ENCODE measurements at places on chromosomes 5 and 9.

- DNase-seq = no peak
These were observed 20.3 kb upstream of the TTC33 start for GRCh38 chr5:40775846-40776657.

GRCh38 chr5:57172466-57173318 is 1.2 kb upstream of the GPBP1 start:
- DNase-seq = peak; percentile 10

DNA sequence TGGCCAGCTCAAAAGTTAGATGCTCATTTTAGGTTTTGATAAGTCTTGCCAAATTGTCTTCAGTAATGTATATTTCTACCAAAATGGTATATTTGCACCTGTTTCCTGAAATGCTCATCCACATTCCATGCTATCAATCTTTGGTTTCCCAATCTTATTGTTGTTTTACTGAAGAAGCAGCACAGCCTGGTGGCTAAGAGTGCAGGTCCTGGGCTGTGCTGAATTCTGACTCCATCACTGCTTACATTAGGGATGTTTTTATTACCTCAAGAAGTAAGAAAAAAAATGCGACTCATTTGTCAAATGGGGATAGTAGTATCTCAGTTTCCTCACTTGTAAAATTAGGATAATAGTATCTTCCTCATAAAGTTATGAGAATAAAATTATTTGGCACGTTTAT is 13.6 kb upstream of the S100Z start:
- DNase-seq = no peak

DNA sequence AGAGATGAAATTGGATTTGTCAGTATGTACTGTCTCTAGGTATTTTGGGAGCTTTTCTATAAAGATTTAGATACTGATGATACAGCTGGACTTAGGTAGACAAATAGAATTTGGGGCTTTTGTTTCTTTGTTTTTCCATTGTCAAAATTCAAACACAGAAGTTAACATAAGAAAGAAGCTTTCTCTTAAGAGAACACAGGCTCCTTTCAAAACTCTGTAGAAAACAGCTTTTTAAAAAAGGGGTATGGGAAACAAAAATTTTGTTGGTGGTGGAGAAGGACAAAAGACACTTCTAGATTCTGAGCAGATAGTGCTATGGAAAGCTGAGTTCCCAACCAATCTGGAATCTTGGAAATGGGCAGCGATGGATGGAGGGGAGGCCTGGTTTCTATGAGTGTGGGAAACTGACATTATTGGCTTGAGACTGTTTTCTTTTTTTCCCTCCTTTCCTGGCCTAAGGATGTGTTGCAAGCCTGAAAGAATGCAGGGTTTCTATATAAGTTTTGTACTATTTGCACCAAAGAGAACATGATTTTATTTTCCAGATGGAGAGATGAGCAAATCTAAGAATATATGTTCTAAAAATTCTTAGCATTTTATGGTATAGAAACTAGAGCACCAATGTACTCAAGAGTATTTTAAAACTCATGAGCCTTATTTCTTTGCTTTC is 240.0 kb downstream of the PRR16 start:
- DNase-seq = no peak

GRCh38 chr9:134652291-134653225 is 11.0 kb downstream of the COL5A1 start:
- DNase-seq = no peak

GRCh38 chr9:2337131-2337530 is 284.5 kb upstream of the VLDLR start:
- no peak for DNase-seq

DNA sequence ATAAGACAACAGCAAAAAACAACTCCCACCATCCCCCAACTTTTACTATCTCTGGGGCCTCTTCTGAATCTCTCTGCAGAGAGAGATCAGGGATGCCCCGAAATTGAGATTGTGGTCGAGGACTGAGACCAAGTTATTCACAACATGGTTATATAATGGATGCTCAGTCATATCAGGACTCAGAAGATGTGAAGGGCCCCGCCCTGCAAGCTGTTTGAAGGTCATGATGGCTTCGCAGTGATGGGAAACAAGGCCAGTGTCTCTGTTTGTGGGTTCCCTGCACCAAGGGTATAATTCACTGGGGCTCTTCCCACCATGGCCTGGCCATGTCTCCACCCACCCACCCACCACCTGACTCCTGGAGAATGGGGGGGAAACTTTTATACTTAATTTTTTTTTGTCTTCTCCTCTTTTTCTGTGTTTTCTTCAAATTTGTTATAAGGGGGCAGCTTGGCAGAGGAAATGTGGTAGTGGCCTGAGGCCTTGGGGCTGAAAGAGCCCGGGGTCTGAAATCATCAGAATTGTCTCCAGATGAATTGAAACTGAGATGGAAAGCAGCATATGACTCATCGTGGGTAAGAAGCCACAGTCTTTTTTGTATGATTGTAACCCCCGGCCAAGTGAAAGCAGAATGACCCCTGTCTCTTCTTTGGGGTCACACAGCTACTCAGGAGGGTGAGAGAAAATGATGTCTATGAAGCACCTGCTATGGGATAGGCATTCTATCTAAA is 15.0 kb upstream of the TEX48 start:
- no peak for DNase-seq

DNA sequence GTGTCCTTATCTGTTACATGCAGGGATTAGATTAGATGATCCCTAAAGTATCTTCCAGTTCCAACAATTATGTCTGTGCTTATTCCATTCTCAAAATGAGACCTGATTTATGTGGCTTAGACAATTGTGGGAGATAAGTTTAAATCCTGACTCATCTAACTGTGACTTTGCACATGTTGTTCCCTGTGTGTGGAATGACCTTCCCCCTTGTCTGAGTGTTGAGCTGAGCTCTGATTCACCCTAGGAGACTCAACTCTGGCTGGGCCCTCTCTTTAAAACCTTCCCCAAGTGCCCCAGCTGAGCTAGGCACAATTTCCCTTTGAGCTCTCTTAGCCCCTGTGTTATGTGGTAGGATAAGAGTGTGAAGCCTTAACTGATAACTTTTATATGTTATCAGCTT is 118.9 kb upstream of the ELL2 start:
- DNase-seq = no peak

GRCh38 chr5:107469485-107470294 is 201.0 kb downstream of the EFNA5 start:
- no peak for DNase-seq

GRCh38 chr9:76090909-76091308 is 200.4 kb downstream of the PCSK5 start:
- DNase-seq = no peak

DNA sequence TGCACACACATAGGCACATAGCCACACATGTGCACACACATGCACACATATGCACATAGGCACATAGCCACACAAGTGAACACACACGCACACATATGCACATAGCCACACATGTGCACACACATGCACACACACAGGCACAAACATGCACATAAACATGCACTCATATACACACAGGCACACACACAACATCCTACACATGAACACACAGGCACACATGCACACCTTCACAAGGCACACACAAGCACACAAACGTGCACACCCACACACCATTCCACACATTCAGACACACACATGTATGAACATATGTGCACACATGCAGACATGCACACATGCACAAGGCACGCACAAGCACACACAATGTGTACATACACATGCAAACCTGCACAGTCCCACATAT is 484.7 kb downstream of the IRX1 start:
- DNase-seq = no peak

DNA sequence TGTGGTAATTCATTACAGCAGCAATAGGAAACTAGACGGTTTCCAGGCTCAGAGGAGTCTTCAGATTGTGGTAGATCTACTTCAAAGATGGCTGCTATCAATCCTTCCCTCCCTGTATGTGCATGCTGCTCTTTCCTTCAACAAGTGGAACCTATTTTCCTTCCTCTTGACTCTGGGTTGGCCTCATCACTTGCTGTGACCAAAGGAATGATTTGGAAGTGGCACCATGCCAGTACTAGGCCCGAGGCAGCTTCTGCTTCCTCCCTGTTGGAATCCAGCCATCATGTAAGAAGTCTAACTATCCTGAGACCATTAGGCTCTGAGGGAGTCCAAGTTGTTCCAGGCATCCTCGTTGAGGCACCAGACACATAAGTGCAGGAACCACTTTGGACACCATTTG is 46.5 kb upstream of the MCTP1 start:
- no peak for DNase-seq

- no peak for DNase-seq
These were observed 24.7 kb downstream of the ZDHHC11B start for GRCh38 chr5:759781-760362.

DNA sequence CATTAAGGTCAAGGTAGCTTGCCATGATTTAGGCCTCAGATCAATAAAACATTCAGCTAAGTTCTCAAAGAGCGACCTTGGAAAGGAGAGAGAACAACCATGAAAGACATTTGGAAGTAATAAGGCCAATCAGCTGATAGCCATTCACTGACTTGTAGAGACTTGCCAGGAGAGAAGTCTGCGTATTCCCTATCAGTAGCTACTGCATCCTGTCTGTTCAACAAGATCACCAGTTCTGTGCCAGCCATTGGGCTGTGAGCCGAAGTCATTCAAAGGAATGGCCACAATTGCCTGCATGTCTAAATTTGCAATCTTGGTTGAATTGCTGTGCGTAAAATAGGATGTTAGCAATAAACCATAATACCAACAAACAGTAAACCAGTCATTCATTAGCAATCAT is 219.8 kb downstream of the FBXL7 start:
- no peak for DNase-seq

DNA sequence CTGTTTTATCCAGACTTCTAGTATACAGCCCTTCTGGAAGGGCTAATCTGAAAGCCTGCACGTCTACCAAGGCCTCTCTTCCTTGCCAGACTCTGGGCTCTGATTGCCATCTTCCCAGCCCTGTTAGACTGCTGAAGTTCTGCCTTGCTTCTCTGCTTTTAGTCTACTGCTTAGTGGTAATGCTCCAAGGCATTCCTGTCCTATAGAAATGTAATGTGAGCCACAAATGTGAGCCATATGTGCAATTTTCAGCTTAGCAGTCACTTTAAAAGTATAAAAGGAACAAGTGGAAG is 32.1 kb downstream of the WNK2 start:
- no peak for DNase-seq

DNA sequence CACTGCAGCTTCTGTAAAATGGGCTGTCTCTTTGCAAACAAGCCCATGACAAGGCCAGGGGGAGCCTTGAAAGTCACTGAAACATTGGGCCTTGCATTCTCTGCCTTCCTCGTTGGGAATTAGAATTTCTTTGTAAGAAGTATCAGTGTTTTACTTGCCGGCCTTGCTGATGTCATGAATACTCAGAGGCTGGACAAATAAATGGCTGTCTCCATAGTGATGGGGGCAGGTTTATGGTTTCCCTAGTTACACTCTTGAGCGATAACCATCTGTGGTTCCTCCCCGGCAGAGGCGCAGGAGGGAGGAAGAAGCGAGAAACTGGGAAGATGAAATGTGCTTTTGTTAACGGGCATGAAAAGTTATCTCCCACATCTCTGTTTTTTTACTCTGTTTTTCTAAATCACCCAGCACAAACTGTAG is 272.7 kb upstream of the PANK3 start:
- no peak for DNase-seq

DNA sequence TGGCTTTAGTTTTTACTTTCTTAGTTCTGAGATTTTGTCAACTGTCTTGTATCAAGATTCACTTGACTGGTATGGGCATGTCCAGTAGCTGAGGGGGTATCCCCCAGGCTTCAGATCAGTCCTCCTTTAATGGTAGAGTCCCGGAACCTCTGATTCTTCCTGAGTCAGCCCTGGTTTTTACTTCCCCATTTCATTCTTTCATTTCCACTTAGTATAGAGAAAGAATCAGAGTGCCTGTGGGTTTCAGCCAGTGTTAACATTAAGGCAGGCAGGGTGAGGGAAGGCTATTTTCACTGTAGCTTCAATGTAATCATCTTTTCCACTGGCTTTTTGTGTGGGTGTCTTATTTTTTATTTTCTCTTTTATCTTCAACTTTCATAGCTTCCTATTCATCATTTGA is 8.3 kb upstream of the COMMD10 start:
- no peak for DNase-seq

- DNase-seq = no peak
These were observed at the start of gene PCDHGA1 for GRCh38 chr5:141330299-141331080. Gene PCDHGA1, plus strand, starts transcription at chr5:141330514.

DNA sequence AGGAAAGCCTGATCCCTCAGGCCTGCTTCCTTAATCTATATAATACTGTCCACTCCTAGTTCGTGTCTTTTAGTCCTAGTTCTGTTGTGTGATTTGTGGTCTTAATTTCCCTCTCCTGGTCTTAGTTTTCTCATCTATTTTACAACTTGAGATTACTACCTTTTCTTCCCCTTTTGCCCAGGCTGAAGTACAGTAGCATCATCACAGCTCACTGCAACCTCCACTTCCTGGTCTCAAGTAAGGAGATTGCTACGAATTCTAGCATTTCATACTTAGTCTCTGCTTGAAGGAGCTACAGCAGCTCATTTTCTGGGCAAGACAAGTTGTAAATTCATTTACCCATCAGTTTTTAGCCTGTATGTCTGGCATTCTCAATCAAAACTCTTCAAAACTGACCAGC is 5.5 kb downstream of the TRIM32 start:
- no peak for DNase-seq

DNA sequence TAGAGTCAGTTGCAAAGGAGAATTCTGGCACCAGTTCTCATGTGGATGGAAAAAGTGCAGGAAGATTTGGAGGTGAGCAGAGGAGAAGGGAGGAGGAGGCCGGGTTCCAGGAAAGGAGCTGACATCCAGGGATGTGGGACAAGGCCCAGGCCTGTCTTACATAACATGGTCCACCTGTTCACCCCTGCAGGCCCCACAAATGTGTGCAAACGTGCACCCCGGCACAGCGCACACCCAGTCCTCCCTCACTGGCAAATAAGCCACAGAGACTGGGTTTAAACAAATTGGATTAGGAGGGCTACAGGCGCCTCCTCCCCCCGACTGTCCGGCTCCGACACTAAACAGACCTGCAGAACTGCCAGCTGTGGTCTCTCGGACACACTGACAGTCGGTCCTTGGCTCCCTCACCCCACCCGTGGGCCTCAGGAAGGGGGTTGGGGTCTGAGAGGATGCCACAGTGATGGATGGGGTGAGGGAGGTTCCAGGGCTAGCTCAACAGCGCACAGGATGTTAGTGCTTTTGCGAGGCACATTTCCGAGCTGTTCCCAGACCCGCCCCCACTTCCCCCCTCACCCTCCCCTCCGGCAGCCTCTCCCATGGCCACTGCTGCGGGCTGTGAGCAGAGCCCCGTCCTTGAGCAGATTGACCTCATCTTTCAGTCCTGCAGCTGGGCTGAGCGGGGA is 43.4 kb upstream of the IL17B start:
- DNase-seq = no peak

All from stimulated activated naive CD4-positive, alpha-beta T cell (primary cell).